ENCODE measurements at places on chromosomes 5 and 9. TPM values are rescaled to one million over a fixed set of nuclear protein-coding genes. Genes with fewer than 3 reads are reported as not detected.

CBY3 gene
- total RNA-seq, result not detected

MCCC2 gene
- 15.6 TPM for total RNA-seq

RANBP3L gene
- 0.25 TPM for total RNA-seq

COL23A1 gene
- total RNA-seq, result 0.35 TPM

Measured in pancreas (tissue), 10 donors.